ENCODE measurements at places on chromosomes 12 and 14. TPM values are rescaled to one million over a fixed set of nuclear protein-coding genes. Genes with fewer than 3 reads are reported as not detected.

DNA sequence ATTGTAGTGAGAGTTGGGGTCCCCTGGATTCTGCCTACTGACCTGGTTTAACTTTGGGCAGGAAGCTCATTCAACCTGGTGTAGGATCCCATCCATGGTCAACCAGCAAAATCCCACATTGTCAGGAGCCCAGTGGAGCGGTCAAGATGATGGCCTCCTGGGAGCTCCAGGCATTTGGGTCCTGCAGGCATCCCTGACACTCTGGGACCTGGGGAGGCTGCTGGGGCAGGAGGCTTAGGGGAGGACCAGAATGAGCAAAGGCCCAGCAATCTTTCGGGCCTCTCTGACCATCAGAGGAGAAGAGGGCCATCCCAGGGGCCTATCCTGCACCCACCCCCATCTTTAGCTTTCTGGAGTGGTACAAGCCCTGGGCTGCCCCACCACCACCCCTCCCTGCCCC is 104.0 kb downstream of the PRMT8 start:
- no peak for DNase-seq

GRCh38 chr12:45669792-45670191 is 59.7 kb upstream of the ARID2 start:
- no peak for DNase-seq

GRCh38 chr12:31588976-31589375 is 2.0 kb downstream of the DENND5B start:
- no peak for DNase-seq

DNA sequence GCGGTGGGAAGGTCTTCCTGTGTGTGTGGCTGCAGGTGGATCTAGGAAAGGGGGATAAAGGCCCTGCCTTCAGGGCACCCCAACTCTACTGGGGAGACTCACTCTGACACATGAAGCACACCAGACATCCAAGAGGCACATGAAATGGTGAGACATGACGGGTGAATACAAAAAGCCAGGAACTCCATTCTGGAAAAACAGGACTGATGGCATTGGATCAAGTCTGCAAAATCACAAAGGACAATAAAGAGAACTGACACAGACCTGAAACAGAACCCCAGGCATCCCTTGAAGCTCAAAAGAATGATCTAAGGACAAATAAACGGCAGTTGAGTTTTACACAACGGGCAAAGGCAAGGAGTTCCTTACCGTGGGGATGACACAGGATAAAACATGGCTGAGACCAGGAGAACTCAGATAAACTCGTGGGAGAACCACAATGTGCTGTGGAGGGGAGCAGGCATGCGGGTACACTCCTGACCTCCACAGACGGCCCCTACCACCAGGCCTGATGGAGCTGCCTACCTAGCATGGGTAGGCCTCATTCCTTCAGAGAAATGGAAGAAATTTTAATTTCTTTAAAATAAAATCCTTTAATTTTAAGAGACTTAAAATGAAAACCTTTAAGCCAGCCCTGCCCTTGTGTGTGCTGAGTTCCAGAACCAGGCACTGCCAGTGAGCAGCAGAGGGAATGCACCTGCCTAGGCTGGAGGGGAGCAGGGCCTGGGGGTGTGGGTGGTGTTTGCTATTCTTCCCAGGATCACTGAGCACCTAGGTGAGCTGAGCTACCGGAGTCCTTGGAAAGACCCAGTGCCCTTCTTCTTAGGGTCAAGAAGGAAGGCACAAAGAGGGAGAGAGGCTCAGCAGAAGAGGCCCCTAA is 100.1 kb downstream of the SINHCAF start:
- DNase-seq = no peak

- no peak for DNase-seq
Observed at GRCh38 chr12:97313471-97314190, 149.0 kb upstream of the RMST start.

DNA sequence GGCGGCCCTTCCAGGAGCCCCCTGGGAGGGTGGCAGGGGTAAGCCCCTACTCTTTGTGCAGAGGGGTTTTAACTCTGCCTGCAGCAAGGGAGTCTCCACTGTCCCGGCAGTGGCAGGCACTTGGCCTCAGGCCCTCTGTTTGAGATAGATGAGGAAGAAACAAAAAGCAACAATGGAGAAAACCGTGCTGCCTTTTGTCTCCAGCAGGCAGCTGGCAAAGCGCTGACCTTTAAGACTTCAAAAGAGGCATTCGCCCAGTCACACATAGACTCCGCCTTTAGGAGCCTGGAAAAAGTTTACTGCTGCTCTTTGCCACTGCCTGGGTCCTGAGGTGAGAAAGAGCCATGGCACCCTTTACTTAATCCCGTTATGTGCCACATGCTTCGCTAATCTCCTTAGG is 158.2 kb upstream of the NTF3 start:
- no peak for DNase-seq

The SDS gene
- total RNA-seq = 0.33 TPM

GRCh38 chr14:52397844-52398243 is 83.7 kb downstream of the PTGER2 start:
- no peak for DNase-seq

- DNase-seq = no peak
Observed at GRCh38 chr14:26766726-26767125, 168.9 kb upstream of the NOVA1 start.

- no peak for DNase-seq
Observed at GRCh38 chr12:10175846-10176636, 2.8 kb upstream of the TMEM52B start.

DNA sequence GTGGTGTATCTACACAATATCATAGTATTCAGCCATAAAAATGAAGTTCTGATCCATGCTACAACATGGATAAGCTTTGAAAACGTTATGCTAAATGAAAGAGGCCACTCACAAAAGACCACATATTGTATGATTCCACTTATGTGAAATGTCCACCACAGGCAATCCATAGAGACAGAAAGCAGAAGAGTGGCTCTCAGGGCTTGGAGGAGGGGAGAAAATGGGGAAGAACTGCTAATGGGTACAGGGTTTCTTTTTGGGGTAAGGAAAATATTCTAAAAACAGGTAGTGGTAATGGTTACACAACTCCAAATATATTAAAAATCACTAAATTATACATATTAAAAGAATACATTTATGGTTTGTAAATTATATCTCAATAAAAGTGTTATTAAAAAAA is 16.5 kb downstream of the SCNN1A start:
- no peak for DNase-seq

DNA sequence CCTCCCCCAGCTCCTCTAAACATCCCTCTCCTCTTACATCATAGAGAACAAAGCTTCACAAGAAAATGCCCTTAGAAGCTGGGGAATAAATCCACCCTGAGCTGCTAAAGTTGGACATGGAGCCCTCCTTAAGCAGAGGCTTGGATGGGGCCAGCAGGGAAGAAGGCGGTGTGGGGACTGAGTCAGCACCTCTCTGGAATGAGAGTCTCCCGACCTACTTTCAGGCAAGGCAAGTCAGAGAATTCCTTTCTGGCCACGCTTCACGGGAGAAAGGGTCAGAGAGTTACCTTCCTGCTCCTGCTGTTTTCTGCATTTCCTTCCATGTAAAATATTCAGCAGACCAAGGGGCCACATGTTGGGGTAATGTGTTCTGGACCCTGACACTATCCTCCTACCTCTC is 113.3 kb upstream of the PRB2 start:
- no peak for DNase-seq

DNA sequence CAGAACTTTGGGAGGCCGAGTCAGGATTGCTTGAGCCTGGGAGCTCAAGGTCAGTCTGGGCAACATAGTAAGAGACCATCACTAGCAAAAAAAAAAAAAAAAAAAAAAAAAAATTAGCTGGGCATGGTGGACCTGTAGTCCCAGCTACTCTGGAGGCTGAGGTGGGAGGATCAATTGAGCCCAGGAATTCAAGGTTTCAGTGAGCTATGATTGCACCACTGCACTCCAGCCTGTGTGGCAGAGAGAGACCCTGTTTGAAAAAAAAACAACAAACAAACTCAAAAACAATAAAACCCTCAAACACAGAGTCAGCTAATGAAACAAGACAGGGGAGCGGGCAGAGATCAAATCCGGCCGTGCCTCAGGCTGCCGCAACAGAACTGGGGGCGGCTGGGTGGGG is 41.7 kb upstream of the DLK1 start:
- DNase-seq = no peak

DNA sequence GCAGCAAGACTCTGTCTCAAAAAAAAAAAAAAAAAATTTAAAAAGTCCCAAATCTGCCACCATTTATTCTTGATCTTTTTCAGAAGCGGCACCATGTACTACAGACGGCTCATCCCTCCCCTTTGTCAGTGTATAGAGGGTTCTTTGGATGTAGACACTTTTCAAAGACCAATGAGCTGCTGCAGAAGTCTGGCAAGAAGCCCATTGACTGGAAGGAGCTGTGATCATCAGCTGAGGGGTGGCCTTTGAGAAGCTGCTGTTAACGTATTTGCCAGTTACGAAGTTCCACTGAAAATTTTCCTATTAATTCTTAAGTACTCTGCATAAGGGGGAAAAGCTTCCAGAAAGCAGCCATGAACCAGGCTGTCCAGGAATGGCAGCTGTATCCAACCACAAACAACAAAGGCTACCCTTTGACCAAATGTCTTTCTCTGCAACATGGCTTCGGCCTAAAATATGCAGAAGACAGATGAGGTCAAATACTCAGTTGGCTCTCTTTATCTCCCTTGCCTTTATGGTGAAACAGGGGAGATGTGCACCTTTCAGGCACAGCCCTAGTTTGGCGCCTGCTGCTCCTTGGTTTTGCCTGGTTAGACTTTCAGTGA is 6.5 kb upstream of the ACACB start:
- DNase-seq = no peak
